ENCODE measurements at places on chromosomes 16 and 17. TPM values are rescaled to one million over a fixed set of nuclear protein-coding genes. Genes with fewer than 3 reads are reported as not detected.

Gene AKAP1
- 13.6 TPM for total RNA-seq

- no peaks in the 10 kb centered on the region for H3K36me3 ChIP-seq
- no peak for DNase-seq
- H3K27ac ChIP-seq, result no peak overlapping the region
- H3K27me3 ChIP-seq, result peaks cover 20% of the 10 kb centered on the region
Observed at GRCh38 chr17:34465789-34466188, 102.8 kb upstream of the CCL1 start.

Gene HSD17B1
- 1.5 TPM for total RNA-seq

DNA sequence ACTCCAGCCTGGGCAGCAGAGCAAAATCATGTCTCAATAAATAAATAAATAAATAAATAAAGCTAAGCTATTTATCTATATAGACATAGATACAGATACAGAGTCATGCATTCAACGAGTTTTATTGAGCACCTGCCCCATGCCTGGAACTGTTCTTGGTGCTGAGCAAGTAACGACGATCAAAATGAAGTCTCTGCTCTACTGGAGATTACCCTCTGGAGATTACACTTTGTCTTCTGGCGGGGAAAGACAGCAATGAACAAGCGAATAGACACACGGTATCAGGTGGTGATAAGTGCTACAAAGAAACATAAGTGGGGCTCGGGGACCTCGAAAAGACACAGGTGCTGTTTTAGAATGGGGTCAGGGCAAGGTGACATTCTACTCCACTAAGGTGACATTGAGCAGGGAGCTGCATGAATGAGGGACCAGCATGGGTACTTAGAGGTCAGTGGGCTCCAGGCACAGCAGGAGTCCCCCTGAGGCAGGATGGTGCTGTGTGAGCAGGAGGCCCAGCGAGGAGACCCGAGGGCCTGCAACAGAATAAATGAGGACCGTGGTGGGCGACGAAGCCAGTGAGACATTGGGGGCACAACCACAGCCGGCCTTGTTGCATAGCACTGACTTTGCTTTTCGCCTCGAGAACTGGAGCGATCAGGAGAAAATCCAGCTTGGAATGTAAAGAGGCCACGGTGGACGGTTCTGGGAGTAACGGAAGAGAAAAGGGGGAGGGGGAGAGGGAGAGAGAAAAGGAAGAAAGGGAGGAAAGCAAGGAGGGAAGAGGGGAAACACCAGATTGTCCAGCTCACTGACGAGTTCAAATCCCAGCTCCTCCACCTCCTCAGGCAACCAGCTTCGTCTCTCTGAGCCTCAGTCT lies 42.4 kb upstream of the MEAK7 start:
- DNase-seq, result no peak
- no peaks in the 10 kb centered on the region for H3K27me3 ChIP-seq
- H3K36me3 ChIP-seq, result no peaks in the 10 kb centered on the region
- H3K27ac ChIP-seq, result no peak overlapping the region
- H3K4me1 ChIP-seq, result peaks cover 21% of the 10 kb centered on the region

DNA sequence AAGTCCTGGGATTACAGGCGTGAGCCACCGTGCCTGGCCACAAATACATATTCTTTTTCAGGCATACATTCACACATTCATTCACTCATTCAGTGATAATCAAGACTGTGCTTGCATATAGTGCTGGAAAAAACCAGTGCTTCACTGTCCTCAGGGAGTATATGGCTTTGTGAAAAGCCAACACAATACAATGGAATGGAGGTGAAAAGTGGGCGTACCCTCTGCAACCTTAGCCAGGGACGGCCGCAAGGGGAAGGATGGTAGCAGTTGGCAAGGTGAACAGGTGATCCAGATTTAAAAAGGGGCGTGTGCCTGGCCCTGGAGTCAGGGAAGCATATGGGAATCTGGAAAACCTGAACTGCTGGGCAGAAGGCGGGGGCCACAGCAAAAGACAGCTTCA lies 18.1 kb upstream of the GAN start:
- no peak overlapping the region for H3K4me3 ChIP-seq
- no peak overlapping the region for H3K27ac ChIP-seq
- no peak for DNase-seq
- H3K36me3 ChIP-seq, result no peaks in the 10 kb centered on the region

DNA sequence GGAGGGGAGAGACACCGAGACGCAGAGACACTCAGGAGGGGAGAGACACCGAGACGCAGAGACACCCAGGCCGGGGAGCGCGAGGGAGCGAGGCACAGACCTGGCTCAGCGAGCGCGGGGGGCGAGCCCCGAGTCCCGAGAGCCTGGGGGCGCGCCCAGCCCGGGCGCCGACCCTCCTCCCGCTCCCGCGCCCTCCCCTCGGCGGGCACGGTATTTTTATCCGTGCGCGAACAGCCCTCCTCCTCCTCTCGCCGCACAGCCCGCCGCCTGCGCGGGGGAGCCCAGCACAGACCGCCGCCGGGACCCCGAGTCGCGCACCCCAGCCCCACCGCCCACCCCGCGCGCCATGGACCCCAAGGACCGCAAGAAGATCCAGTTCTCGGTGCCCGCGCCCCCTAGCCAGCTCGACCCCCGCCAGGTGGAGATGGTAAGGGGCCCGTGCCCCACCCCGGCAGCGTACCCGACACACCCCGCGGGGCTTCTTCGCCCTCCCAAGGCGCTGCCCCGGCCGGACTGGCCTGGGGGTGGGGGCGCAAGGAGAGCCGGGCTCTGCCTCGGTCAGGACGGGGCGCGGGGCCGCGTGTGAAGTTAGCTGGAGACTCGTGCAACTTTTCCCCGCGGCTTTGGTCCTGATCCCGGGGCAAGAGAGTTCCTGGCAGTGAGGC lies 427 bp downstream of the PPP1R1B start:
- peaks cover 7% of the 10 kb centered on the region for H3K4me1 ChIP-seq
- no peak overlapping the region for H3K27ac ChIP-seq
- peaks cover 47% of the 10 kb centered on the region for H3K27me3 ChIP-seq
- H3K4me3 ChIP-seq, result no peak overlapping the region
- no peaks in the 10 kb centered on the region for H3K36me3 ChIP-seq
- DNase-seq, result no peak

GRCh38 chr17:61390479-61390791 lies 9.2 kb upstream of the TBX2 start:
- H3K27ac ChIP-seq, result no peak overlapping the region
- H3K4me3 ChIP-seq, result no peak overlapping the region
- no peaks in the 10 kb centered on the region for H3K27me3 ChIP-seq
- H3K4me1 ChIP-seq, result peaks cover 7% of the 10 kb centered on the region
- DNase-seq, result no peak
- H3K36me3 ChIP-seq, result no peaks in the 10 kb centered on the region

GRCh38 chr17:79023886-79024771 lies at the start of gene C1QTNF1:
Gene C1QTNF1 (plus strand): TSS chr17:79024169. CDS start chr17:79043969, 19,800 bp downstream.
- no peaks in the 10 kb centered on the region for H3K36me3 ChIP-seq
- peak; percentile 54 for DNase-seq
- H3K4me3 ChIP-seq, result peak within 1 kb of the TSS; percentile 39
- H3K27ac ChIP-seq, result no peak within 1 kb of the TSS
- peaks cover 16% of the 10 kb centered on the region for H3K27me3 ChIP-seq

GRCh38 chr16:86513471-86514277 lies 3.3 kb downstream of the FOXF1 start:
- DNase-seq, result no peak
- no peaks in the 10 kb centered on the region for H3K27me3 ChIP-seq
- H3K4me3 ChIP-seq, result peak overlapping the region; percentile 68

DNA sequence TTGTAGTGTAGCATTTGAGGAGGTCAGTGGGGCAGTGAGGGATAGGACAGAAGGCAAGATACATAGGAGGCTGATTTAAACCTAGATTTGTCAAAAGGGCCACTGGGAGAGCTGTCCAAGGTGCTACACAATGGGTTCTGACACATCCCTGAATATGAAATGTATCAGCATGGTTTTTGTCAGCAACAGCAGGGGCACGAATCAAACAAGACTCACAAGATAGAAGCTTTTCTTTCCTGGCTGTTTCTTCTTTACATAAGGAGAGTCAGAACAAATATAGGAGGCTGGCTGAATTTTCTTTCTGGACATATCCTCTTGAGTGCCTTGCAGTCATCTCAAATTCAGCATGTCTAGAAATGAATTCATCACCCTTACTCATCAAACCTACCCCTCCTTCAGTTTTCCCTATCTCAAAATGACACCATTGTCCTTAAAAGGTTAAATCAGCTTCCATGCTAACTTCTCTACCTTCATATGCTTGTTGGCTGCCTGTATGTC lies 130.5 kb downstream of the NPIPB5 start:
- H3K4me1 ChIP-seq, result peaks cover 9% of the 10 kb centered on the region
- H3K27me3 ChIP-seq, result peaks cover 14% of the 10 kb centered on the region
- no peak for DNase-seq
- H3K36me3 ChIP-seq, result no peaks in the 10 kb centered on the region
- H3K27ac ChIP-seq, result no peak overlapping the region

GRCh38 chr17:82241183-82241925 lies 12.5 kb downstream of the SLC16A3 start:
- DNase-seq, result peak; percentile 87
- no peak overlapping the region for H3K4me3 ChIP-seq
- peaks cover 97% of the 10 kb centered on the region for H3K36me3 ChIP-seq
- H3K27me3 ChIP-seq, result no peaks in the 10 kb centered on the region
- H3K27ac ChIP-seq, result peak overlapping the region; percentile 28

DNA sequence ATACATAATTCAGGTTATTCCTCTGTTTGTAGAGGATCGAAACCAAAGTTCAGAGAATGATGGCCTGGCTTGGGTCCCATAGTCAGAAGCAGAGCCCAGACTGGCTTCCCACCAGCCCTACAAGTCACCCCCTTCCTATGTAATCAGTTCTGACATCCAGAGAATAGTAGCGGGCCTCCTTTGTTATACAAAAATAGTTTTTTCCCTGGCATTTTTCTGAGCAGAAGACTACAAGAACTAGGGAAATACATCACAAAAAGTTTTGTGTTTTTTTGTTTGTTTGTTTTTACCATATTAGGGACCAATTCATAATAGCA lies 19.2 kb downstream of the ATPAF2 start:
- H3K27me3 ChIP-seq, result no peaks in the 10 kb centered on the region
- DNase-seq, result no peak
- no peak overlapping the region for H3K4me3 ChIP-seq
- H3K36me3 ChIP-seq, result peaks cover 7% of the 10 kb centered on the region

Gene TRPV3
- not detected for total RNA-seq

DNA sequence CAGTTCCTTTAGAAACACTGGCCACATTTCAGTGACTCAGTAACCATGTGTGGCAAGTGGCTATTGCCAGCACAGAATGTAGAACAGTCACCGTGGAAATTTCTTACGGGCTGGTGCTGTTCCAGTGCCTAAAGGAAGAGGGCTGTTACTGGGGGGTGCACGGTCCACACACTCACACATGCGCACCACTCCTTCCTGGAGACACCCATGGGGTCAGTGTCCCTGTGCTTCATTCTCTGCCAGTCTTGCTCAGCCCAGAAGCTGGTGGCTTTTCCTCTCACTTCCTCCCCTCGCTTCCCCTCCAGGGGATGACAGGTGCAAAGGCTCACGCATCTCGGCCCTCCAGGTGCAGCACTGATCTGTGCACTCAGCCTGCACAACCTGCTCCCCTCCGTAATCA lies 115.6 kb downstream of the CCDC182 start:
- H3K4me1 ChIP-seq, result peaks cover 10% of the 10 kb centered on the region
- no peaks in the 10 kb centered on the region for H3K36me3 ChIP-seq
- no peaks in the 10 kb centered on the region for H3K27me3 ChIP-seq

GRCh38 chr16:85126705-85127378 lies 14.6 kb upstream of the CIBAR2 start:
- peak; percentile 89 for DNase-seq
- peak overlapping the region; percentile 98 for H3K27ac ChIP-seq
- no peaks in the 10 kb centered on the region for H3K36me3 ChIP-seq
- peaks cover 48% of the 10 kb centered on the region for H3K4me1 ChIP-seq

GRCh38 chr17:74210191-74211140 lies 2.9 kb upstream of the TTYH2 start:
- H3K27me3 ChIP-seq, result peaks cover 14% of the 10 kb centered on the region
- H3K4me3 ChIP-seq, result no peak overlapping the region
- H3K36me3 ChIP-seq, result peaks cover 65% of the 10 kb centered on the region
- H3K4me1 ChIP-seq, result peaks cover 28% of the 10 kb centered on the region
- H3K27ac ChIP-seq, result no peak overlapping the region

- no peak overlapping the region for H3K4me3 ChIP-seq
- 0 out of 2 replicates have a peak, but pooled peaks cover 15% of the 10 kb centered on the region for H3K27me3 ChIP-seq
- H3K4me1 ChIP-seq, result no peaks in the 10 kb centered on the region
- no peak for DNase-seq
Observed at GRCh38 chr17:73870473-73870872, 226.2 kb upstream of the SDK2 start.

- no peaks in the 10 kb centered on the region for H3K36me3 ChIP-seq
- no peak overlapping the region for H3K27ac ChIP-seq
- H3K27me3 ChIP-seq, result no peaks in the 10 kb centered on the region
- H3K4me3 ChIP-seq, result no peak overlapping the region
- DNase-seq, result no peak
- H3K4me1 ChIP-seq, result no peaks in the 10 kb centered on the region
Observed at GRCh38 chr17:71251276-71251675, 869.5 kb upstream of the SOX9 start.

Gene CLDN9
- not detected for total RNA-seq

DNA sequence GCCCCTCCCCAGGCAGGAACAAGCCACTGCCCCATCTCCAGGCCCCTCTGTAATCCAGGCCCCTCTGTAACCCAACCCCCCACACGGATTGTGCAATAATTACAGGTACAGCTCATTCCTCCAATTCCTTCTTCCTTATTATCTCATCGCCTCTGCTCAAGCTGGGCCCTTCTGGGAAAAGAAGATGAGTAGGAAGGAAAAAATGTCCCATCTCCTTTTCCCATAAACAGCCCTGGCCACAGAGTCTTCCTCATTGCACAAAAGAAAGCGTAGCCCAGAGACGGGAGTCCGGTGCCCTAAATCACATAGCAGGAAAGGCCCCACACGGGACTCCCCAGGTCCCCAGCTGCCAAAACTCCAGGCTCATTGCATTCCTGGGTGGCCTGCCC lies 3.6 kb upstream of the LITAFD start:
- H3K27me3 ChIP-seq, result no peaks in the 10 kb centered on the region
- peak; percentile 89 for DNase-seq
- H3K4me3 ChIP-seq, result no peak overlapping the region
- peak overlapping the region; percentile 77 for H3K27ac ChIP-seq

- H3K36me3 ChIP-seq, result no peaks in the 10 kb centered on the region
- no peaks in the 10 kb centered on the region for H3K4me1 ChIP-seq
- H3K27me3 ChIP-seq, result peaks cover 62% of the 10 kb centered on the region
- H3K27ac ChIP-seq, result no peak overlapping the region
Observed at GRCh38 chr16:2331931-2332267, 8.6 kb downstream of the ABCA3 start.

GRCh38 chr16:84845496-84846002 lies 25.8 kb downstream of the CRISPLD2 start:
- no peaks in the 10 kb centered on the region for H3K27me3 ChIP-seq
- no peak for DNase-seq
- H3K4me3 ChIP-seq, result no peak overlapping the region
- no peak overlapping the region for H3K27ac ChIP-seq

- peaks cover 47% of the 10 kb centered on the region for H3K36me3 ChIP-seq
- H3K4me1 ChIP-seq, result no peaks in the 10 kb centered on the region
- no peaks in the 10 kb centered on the region for H3K27me3 ChIP-seq
- no peak overlapping the region for H3K27ac ChIP-seq
Observed at GRCh38 chr17:8255499-8255898, 6.4 kb downstream of the PFAS start.

DNA sequence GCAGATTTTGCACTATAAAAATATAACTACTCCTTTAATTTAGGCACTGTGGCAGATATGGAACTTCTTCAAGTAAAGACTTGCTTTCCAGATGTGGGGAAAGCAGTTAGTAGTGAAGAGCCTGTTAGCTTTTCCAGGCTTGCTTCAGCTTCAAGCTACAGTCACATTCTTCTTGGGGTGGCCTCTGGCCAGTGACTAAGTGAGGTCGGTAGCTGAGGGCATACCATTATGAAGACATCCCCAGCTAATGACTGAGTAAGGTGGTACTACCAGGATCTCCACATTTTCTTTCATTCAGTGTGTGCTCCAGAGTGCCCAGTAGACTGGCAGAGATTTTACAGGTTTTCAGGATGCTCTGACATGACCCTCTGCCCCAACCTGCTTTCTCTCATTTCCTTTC lies 167.1 kb upstream of the KIF2B start:
- H3K36me3 ChIP-seq, result no peaks in the 10 kb centered on the region
- H3K4me3 ChIP-seq, result no peak overlapping the region
- DNase-seq, result no peak
- no peaks in the 10 kb centered on the region for H3K27me3 ChIP-seq

All from SJSA1 (cell line).